H54 (cell line): ENCODE measurements at places on chromosomes 3 and 15.

DNA sequence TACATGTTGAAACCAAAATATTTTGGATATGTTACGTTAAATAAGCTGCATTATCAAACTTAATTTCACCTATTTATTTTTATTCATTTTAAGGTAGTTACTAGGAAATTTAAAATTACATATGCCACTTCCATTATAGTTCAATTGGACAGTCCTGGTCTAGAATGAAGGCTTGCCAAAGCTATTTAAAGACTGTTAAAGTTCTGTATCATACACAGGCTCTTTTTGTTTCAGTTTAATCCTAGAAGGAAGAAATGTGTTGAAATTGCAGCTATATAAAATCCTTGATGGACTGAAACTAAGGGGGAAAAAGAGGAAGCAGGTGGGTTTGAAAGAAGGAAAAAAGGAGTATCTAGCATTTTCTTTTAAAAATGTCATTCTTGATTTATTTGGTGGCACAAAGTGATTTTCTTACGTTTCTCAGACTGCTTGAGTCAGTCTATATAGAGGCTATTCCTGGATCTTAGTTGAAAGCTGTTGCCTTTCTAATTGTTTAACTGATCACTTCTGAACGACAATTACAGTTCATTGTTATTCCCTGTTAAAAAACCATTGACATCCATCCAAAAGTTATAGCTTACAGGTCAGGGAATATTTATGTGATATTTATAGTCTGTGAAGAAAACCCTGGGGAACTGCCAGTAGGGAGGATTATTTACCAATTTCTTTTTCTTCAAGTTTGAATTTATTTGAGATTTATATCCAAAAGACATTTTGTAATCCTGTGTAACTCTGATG is 195.0 kb downstream of the RORA start:
- no peak for DNase-seq

- peak; percentile 83 for DNase-seq
These were observed 1.2 kb upstream of the ITIH4 start for GRCh38 chr3:52831500-52832301.

DNA sequence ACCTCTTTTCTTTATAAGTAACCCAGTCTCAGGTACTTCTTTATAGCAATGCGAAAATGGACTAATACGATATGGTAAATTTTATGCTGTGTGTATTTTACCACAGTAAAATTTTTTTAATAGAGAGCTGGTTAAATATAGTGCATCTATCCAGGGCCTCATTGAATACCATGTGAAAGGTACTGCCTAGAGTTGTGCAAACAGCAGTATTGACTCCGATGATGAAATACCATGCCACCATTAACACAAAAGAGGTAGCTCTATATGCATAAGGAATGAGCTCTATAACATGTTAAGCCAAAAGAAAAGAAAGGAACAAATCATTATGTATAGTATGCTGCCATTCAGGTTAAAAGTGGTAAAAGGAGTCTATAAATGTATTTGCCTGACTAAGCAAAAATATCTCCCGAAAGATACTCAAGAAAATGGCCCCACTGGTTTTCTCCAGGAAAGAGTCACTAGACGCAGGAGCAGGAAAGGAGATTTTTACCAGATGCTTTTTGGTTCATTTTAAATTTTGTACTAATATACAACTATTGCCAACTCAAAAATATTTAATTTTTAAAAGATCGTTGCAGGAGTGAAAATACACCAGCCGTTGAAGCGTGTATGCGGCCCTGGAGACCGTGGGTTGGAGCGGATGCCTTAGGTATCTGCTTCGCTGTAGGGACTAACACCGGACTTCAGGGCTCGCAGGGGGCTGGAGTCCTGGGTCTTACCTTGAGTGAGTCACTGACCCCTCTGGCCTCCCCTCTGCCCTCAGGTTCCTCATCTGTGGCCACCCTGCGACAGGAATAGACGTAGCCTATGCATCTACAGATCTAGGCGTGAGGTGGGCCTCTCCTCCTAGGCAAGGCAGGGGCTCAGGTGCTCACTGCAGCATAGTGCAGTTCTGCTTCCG is 120.1 kb downstream of the CHSY1 start:
- no peak for DNase-seq

GRCh38 chr3:159077860-159078259 is 276.0 kb downstream of the MFSD1 start:
- peak; percentile 20 for DNase-seq

GRCh38 chr3:139941580-139941979 is 6.6 kb downstream of the CLSTN2 start:
- DNase-seq, result no peak

DNA sequence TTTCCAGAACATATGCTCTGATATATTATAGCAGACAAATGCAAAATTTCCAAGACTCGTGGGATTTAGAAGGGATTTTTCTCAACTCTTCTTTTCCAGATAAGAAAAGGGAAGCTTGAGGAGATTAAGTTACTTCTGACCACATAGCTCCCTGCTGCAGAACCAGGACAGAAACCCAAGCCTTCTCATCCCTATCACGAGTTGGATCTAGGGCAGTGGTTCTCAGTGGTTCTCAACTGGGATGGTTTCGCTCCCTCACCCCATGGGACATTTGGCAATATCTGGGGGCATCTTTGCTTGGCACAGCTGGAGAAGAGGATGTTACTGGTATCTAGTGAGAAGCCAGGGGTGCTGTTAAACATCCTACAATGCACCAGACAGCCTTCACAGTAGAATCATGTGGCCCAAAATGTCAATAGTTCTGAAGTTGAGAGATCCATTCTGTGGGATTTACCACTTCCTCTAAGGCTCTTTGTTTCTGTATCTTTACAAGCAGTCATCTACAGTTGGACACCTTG is 64.2 kb downstream of the LIPC start:
- DNase-seq, result no peak

DNA sequence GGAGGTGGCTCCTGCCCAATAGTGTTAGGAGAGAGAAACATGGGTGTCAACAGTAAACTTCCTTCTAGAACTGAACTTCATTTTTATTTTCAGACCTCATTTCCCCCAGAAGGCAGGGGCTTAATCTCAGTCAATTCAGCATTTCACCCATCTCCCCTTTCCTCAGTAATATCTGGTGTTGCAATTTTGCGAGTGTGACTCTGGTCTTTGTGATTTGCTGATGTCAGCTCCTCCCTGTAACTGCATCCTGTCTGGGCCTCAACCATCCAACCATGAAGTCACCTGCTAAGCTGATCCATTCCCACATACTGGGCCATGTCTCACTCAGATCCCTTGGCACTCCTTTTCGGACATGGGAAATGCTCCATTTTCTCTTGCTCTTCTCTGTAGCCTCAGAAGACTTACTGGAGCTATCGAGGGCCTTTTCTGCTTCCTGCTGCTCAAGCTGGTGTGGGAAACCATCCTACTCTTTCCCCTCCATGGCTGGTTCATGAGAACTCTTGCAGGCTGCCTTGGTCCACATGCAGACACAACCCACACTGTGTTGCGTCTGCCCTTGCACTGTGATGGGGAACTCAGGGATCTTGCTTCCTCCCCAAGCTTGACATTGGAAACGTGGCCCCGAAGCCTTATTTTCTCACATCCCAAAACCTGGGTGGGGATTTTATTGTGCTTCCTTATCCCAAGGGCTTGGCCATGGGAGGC is 24.6 kb downstream of the CCR4 start:
- no peak for DNase-seq

GRCh38 chr3:52404391-52404790 is 40.5 kb downstream of the SEMA3G start:
- DNase-seq, result no peak

DNA sequence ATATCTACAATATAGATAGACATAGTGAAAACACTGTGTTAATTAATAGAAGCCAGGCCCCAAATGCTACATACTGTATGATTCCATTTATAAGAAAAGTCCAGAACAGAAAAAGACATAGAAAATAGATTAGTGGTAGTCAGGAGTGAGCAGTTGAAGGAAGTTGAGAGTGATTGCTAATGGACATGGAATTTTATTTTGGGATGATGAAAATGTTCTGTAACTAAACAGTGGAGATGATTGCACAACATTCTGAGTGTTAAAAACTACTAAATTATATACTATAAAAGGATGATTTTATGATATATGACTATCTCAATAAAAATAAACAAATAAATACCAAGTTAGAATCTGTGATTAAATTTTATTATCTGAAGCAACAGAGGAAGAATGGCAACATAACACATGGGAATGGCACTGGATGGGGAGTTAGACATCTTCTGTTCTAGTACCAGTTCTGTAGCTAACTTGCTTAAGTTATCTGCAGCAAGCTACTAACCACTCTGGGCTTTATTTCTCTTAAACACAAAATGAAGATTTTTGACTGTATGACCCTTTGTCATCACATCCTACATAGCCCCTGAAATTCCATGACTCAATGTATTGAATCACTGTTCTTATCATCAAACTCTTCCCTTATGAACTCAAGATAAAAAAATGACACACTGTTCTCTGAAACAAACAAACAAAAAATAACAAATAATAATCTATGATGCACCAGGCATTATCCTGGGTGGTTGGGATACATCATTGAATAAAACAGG is 612.7 kb downstream of the TBL1XR1 start:
- DNase-seq, result no peak

- no peak for DNase-seq
These were observed 580.5 kb downstream of the OTOL1 start for GRCh38 chr3:162077108-162077507.

GRCh38 chr3:143824735-143825385 is 23.4 kb downstream of the SLC9A9 start:
- no peak for DNase-seq

GRCh38 chr3:71900057-71900456 is 115.1 kb upstream of the PROK2 start:
- DNase-seq, result no peak

DNA sequence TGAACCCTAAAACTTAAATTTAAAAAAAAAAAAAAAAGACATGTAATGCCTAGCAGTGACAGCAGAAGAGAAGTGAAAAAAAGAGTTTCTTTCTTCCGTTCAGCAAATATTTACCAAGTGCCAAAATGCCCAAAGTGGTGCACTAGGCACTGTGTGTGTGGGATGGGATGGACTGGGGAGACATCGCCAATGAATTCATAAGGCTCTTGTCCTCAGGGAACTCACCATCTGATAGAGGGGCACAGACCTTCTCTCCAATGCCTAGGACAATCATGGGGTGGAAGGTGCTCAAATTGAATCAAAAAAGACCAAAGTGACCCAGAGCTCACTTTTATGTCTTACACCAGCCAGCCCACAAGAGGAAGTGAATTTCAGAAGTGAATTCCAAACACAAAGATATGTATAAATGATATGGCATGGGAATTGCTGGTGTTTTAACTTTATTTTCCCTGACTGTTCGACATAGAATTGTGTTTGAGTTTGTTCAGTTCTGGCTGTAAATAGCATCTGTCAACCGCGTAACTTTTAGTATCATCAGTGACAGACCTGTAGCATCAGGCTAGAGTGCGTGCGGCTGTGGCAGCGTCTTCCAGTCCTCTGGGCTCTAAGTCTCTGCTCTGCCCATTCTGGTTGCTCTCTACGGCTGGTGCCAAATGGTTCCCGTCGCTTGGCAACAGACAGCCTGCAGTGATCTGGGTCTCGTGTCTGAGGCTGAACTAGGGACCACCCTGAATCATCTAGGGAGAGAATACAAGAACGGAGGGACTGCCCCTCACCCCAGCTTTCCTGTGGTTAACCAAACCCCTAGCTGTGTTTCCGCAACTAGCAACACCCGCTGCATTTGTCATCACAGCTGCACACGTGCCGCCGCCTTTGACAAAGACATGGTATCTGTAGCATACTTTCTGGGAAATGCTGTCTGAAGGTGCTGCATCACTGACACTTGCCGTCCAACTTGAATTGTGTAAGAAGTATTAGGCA is 154.0 kb upstream of the THBS1 start:
- DNase-seq, result peak; percentile 12

GRCh38 chr3:107670986-107671385 is 148.2 kb downstream of the BBX start:
- DNase-seq, result no peak

DNA sequence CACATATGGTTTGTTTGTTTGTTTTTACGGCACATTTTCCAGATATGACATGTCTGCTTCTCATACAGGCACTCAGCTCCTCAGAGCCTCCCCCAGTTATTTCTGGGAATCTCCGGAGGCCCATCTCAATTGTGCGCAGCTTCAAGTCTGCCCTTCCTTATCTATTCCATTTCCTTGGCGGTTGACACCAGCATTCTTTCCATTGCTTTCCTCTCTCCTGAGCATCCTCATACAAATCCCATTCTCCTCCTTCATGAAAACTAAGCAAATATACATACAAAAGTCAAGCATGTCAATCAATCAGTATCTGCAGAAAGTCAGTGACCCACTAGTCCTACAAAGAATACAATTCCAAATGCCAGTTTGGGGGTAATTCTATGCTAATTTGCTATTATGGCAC is 166.7 kb downstream of the SQOR start:
- DNase-seq, result no peak

- no peak for DNase-seq
These were observed 17.5 kb downstream of the LSG1 start for GRCh38 chr3:194654443-194654842.

GRCh38 chr3:184457329-184457728 is 77.5 kb downstream of the CHRD start:
- DNase-seq, result no peak

- no peak for DNase-seq
These were observed 61.4 kb upstream of the CLDN18 start for GRCh38 chr3:137948400-137949072.

DNA sequence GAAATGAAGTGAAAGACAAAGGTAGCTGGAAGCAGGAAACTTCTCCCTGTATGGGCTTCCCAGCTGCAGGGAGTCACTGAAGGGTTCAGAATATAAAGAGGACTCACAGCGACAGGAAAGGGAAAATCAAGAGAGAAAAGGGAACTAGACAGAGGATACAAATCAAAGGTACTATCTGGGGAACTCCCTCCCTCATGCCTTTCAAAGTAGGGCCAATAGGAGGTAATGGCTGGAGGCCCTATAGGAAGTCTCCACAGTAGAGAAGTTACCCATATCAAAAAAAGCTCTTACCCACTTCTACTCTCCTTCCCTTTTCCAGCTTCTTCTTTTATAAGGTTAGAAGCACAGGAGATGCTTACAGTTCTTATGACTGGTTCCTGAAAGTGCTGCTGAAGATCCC is 43.5 kb downstream of the FMN1 start:
- DNase-seq, result no peak

- no peak for DNase-seq
These were observed 30.9 kb downstream of the C3orf18 start for GRCh38 chr3:50536471-50537180.

- DNase-seq, result no peak
These were observed 44.9 kb upstream of the CTSH start for GRCh38 chr15:78989701-78990240.

- no peak for DNase-seq
These were observed 921.1 kb downstream of the FHIT start for GRCh38 chr3:60330107-60330506.

- DNase-seq, result peak; percentile 20
These were observed 82.3 kb downstream of the RBPMS2 start for GRCh38 chr15:64693134-64693533.

GRCh38 chr3:123739754-123740153 is 144.4 kb downstream of the MYLK start:
- DNase-seq, result no peak

GRCh38 chr3:179796421-179796820 is 143.6 kb downstream of the USP13 start:
- DNase-seq, result no peak

GRCh38 chr3:197350446-197350845 is 52.0 kb upstream of the DLG1 start:
- DNase-seq, result no peak
